ENCODE measurements at places on chromosomes 5 and 9.

- DNase-seq = peak; percentile 47
Measured at GRCh38 chr9:127133739-127134167, 11.3 kb upstream of the ANGPTL2 start.

- no peak for DNase-seq
Measured at GRCh38 chr5:173201636-173202265, 33.3 kb downstream of the NKX2-5 start.

GRCh38 chr9:114906922-114907571 lies 23.3 kb downstream of the TNFSF8 start:
- DNase-seq = peak; percentile 67

DNA sequence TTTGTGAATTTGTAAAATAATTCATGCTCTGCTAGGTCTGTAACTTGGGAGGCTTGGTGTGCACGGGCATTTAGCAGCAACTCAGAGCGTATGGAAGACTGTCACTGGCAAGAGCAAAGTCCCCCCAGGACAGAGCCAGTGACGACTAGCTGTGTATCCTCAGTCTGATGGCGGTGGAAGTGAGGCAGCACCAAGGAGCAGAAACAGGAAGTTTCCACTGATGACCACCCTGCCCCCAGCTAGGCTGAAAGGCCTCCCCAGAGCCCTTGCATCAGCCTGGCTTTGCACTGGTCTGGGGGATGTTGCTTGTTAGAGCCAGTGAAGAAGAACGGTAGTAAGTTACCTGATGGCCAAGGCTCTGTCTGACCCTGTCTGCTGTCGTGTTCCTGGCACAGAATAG lies 66.8 kb upstream of the ABL1 start:
- DNase-seq = no peak

- DNase-seq = no peak
Measured at GRCh38 chr9:134358026-134358661, 31.9 kb downstream of the RXRA start.

DNA sequence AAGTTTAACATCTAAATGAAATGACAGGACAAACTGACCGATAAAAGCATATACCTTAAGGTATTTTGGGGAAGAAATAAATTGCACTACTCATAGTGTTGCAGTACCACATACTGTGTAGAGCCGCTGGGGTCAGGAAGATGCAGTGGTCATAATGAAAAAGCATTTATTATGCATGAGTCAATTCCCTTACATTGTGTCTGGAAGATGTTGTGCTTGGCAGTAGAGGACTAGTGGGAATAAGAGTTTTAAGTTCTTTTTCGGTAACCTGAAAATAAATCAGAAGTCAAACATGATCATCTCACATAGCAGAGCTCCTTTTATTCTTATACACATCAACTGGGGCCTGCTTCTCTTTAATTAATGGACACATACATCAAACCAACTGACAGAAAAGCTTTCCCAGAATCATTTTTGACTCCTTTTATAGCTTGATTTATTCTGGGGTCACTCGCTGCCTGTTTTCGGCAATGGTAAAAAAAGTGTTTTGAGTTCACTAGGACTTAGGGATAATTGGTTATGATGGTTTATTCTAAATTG lies 262.5 kb upstream of the CHD1 start:
- DNase-seq = no peak

DNA sequence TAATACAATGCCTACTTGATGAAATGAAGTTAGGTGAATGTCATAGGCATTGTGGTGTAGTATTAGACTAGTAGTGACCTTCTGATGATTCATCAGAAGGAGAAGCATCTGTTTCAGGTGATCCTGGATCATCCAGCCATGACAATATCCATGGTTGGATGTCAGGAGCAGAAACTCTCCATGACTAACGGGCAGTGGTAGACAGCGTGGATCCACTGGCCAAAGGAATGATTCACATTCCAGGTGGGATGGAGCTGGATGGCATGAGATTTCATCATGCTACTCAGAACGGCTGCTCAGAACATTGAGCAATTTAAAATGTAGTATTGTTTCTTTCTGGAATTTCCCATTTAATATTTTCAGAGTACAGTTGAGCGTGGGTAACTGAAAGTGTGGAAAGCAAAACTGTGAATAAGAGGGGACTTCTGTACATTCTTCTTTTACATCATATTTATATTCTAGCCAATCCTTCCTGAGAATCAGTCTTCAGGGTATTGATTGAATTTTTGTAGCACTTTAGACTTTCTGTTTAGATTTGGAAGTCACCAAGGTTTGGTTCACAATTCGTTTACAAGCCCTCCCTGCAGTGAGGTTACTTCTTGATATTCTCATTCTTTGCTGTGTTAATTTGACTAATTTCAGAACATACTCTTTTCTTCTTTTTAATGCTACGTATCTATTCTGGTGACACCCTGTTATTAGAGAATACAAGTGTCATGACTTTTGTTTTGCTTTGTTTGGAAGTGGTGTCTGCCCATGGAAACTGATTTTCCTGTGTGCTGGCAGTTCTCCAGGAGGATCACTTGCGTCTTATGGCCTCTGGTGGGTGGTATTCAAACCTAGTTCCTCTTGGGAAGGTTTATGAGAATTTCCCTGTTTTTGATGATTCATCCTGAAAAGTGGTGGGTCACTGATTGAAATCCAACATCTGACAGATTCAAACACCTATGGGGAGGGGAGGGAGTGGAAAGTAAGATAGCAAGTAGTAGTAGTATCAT lies 12.2 kb upstream of the CLINT1 start:
- DNase-seq = no peak

DNA sequence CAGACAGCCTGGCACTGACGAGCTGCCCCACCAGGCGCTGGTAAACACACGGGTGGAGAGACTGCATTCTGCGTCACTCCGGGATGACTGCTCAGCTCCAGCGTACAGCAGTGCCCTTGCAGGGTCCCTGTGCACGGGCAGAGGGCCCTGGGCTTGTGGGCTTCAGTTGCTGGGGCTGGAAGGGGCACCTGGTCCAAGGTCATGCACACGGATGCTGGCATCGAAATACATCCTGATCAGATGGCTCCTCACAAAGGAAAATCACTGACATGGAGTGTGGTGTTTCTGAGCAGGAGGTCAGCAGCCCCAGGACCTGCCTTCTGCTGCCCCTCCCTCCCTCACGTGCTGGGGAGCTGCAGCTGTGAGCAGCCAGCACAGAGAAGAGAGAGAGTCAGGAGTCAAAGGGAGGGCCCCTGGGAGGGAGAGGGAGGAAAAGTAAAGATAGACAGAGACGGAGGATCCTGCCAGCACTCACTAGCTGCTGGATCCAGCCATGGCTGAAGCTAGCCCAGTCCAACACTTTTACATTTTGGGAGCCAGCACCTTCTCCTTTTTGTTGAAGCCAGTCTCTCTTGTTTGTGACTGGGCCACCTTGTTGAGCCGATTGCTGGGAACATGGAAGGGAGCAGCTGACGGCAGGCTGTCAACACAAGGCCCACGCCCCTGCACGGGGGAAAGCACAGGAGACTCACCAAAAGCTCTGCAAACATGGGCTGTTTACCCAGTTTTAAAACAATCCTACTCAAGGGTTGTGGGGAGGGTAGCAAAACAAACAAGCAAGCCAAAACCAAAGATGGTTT lies 166.5 kb upstream of the PHYKPL start:
- no peak for DNase-seq

DNA sequence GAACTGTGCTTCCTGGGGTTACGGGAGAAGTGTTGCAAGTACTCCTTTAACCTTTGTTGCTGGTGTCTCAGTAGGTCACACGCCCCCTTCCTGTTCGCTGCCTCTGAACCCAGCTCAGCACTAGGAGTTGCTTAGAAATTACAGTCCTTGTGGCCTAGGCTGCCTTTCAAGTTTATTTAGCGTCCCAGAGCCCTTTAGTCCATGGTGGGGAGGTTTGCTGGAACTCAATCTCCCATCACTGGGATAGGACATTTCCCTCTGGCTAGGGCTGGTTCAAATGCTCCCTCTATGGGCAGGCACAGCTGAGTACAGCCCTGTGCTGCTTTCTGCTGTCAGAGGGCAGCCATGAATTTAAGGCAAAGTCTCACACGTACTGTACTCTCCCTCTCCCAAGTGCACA lies 4.7 kb downstream of the IFNA8 start:
- no peak for DNase-seq

- peak; percentile 16 for DNase-seq
Measured at GRCh38 chr9:129964901-129965734, 77.9 kb downstream of the FNBP1 start.

GRCh38 chr5:92909602-92909962 lies 671.4 kb downstream of the NR2F1-AS1 start:
- peak; percentile 48 for DNase-seq

- no peak for DNase-seq
Measured at GRCh38 chr9:86324308-86324707, 29.9 kb downstream of the TUT7 start.

DNA sequence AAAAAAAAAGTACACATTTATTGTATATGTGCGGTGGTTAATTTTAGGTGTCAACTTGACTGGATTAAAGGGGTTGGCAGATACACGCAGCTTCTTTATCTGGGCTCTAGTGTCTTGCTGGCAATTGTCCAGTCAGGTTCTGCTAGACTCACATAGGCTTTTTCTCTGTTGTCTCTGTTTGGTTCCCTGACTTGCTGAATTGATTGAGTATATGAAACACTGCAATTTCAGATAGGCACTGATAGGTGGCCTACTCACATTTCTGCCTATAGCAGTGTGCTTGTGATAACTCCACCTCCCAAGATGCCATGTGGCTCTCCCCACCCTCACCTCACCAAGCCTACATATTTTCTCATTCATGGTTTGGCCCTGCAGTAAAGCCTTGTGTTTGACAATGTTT lies 52.5 kb downstream of the AOPEP start:
- DNase-seq = no peak

DNA sequence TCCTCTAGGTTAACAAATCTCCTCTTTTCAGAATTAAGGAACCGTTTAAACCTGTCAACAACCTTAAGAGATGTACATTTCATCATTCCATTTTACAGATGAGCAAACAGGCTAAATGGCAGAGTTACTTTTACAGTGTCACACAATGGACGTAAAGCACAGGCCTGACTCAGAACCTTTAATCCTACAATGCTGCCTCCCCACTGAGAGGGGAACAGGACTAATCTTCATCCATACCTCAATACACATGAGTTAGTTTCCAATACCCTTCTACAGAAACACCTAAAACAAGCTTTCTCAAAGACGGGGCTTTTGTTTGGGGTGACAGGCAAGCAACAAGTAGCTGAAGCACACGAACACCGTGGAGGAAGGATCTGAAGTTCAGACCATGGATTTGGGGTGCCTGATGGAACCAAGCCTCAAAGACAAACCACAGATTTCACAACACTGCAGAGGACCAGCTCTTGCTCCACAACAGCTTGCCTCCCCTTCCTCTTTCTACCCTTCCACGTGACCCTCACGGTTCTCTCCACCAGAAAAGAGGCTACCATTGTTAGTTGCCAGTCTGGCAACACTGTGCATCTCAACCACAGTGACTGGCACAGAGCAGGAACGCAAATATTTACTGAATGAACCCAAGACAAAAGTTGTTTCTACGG lies 1.8 kb downstream of the RNF130 start:
- DNase-seq = no peak

GRCh38 chr5:150765799-150766169 lies 7.0 kb upstream of the DCTN4 start:
- DNase-seq = no peak

DNA sequence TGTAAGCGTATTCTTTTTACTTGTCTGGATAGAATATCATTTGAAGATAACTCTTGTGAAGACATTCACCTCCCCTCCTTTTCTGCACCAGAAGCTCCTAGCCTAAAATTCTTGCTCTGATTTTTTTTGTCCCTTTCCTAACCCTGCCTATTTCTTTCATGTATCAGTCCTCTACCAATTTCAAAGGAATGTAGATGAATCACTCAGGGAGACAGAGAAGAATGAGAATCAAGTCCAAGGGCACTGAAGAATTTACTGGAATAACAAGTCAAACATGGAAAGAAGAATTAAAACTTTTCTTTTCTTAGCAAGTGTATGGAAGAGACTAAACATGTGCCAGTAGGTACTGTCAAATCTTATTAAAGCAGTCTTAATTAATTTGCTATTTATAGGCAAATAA lies 618.7 kb downstream of the DNAH5 start:
- no peak for DNase-seq

- peak; percentile 33 for DNase-seq
Measured at GRCh38 chr9:104682642-104683041, 11.7 kb upstream of the OR13D1 start.

DNA sequence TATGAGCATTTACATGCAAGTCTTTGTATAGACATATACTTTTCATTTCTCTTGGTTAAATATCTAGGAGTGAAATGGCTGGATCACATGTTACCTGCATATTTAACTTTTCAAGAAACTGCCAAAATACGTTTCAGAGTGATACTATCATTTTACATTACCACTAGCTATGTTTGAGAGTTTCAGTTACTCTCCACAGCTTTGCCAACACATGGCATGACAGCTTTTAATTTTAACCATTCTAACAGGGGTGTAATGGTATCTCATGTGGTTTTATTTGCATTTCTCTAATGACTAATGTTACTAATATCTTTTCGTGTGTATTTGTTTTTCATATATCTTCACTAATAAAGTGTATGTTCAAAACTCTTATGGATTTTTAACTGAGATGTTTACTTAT lies 99.8 kb downstream of the DTWD2 start:
- DNase-seq = no peak

DNA sequence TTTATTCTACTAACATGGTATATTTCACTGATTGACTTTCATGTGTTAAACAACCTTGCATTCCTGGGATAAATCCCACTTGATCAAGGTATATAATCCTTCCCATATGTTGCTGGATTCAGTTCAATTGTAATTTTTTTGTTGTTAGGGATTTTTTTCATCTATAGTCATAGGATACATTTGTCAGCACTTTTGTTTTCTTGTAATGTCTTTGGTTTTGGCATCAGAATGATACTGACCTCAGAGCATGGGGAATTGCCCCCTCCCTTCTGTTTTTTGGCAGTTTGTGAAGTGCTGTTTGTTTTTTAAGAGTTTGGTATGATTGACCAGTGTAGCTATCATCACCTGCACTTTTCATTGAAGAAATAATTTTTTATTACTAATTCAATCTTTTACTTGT lies 176.8 kb upstream of the RASEF start:
- DNase-seq = no peak

- DNase-seq = no peak
Measured at GRCh38 chr9:126297661-126298060, 29.0 kb upstream of the MVB12B start.

- DNase-seq = no peak
Measured at GRCh38 chr5:158234323-158235158, 375.6 kb upstream of the CLINT1 start.

- DNase-seq = peak; percentile 25
Measured at GRCh38 chr9:137313956-137314560, 12.0 kb upstream of the NRARP start.

DNA sequence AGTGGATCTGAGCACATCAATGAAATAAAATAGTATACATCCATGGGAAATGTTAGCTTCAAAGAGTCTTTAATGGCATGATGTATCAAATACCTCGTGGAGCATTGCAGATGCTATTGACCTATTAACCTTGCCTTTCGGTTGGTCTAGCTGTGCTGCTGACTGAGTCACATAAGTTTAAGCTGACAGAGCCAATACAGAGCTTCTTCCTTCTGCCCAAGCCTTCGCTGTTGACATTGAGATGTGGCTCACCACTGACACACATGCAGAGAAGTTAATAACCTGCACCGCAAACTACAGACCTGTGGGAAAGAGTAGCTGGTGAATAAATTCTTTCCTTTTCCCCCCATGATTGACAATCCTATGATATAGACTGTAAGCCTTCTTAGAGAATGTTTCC lies 78.2 kb downstream of the LURAP1L start:
- DNase-seq = no peak
